Lower leg skin (tissue), 4 donors: ENCODE measurements at places on chromosomes 2 and 18. TPM values are rescaled to one million over a fixed set of nuclear protein-coding genes. Genes with fewer than 3 reads are reported as not detected.
A peak's percentile ranks its signal among the peaks of the same experiment; 100 is the strongest.

GRCh38 chr2:134333646-134334189 lies 79.8 kb downstream of the MGAT5 start:
- no peak for DNase-seq

GRCh38 chr2:32135409-32135808 lies 30.3 kb upstream of the SLC30A6 start:
- no peak for DNase-seq

DNA sequence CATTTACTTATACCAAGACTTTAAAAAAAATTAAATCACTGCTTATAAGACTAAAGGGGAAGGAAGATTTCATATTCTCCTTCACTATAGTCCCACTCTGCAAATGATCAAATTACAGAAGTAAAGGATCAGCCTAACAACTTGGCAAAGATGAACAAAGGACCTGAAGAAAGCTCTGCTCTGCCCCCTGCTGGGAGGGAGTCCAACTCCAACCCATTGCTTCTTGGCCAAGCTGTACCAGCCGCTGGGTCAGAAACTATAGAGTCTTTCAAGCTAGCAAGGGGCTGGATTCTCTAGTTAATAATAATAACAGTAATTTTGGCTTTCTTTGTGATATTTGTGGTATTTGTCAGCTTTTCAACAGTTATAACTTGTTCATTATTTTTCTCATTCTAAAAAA lies 927.0 kb upstream of the CRIM1 start:
- no peak for DNase-seq

GRCh38 chr2:46000660-46001059 lies 296.5 kb upstream of the EPAS1 start:
- DNase-seq = no peak

- no peak for DNase-seq
Observed at GRCh38 chr2:127581050-127581345, 45.5 kb downstream of the MYO7B start.

- no peak for DNase-seq
Observed at GRCh38 chr2:214533541-214533940, 122.7 kb downstream of the VWC2L start.

DNA sequence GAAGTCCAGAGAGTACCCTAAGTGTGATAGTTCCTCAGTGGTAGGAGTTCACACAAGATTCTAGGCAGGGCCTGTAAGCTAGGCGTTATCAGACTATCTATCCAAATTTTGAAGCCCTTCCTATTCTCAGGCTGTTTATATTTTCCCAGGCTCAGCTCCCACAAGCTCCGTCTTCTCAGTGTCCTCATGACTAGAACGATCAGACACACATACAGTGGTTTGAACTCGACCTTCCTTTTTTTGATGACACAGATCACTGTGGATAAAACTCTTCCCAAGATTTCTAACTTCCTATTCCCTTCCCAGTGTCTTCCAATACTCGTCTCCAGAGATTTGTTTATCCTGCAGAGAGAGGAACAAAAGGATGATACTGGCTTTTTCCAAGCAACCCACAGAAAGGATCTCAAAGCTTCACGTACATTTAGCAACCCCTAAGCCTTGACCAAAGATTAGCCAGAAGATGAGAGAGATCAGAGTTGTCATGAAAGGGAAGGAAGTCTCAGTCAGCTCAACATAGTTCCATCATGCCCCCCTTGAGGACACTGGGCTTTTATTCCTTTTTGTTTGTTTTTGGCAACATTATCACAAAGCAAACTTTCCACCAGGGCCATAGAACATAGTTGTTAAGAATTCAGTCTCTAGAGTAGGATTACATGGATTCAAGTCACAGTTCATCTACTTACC lies 42.3 kb upstream of the DOK6 start:
- DNase-seq = no peak

SCN2A gene
- not detected for total RNA-seq

MFSD2B gene
- total RNA-seq = not detected

GRHL1 gene
- 104 TPM for total RNA-seq

DNA sequence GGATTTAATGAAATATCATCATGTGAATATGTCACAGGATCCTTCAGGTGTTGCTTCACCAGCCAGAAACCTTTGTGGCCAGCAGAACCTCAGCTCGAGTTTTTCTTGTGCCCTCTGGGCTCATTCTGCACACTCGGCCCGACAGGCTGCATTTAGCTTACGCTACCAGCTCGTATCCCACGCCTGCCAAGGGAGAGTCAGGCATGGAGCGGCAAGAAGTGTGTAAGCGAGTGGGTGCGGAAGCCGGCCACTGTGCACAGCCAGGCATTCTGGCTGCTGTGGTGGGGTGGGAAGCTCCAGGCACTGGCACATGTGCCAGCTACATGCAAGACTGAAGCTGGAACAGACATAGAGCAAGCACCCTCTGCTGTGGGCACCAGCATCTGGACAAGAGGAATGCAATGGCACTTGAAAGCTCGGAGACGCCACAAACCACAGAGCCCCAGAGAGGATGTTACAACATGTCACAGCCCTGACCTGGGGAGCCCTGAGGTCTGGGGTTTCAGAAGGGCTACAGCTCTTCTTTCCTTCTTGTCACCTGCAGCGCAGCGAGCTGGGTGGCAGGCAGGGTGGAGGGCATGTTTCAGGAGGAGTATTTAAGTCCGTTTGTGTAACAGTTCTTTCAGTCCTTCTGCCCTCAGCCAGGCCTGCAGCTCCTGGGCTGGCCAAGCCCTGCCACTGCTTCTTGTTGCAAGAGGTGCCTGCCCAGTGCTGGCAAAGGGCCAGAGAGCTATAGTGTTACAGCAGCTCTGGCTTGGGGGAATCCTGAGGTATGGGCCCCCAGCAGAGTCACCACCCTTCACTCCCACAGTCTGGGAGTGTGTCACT lies 257.3 kb upstream of the HNMT start:
- DNase-seq = no peak

GRCh38 chr2:240023792-240024191 lies 1.4 kb downstream of the NDUFA10 start:
- DNase-seq = no peak

KIAA2012 gene
- total RNA-seq = not detected

DNA sequence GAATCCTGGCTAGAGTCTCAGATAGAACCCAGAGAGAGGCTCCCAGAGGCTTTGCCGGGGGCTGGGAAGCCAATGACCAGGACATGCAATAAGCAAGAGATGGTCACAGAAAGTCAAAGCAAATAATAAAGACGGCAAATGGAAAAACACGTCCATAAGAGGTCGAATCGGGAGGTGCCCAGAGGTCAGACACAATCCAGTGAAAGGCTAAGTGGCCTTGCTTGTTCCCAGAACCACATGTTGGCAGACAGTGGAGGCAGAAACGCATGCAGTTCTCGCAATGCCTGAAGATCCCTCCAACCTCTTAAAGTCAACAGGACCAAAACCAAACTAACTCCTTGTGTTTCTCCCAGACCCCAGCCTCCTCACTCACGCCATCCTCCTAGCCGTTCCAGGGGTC lies 3.0 kb downstream of the CYB5A start:
- DNase-seq = no peak

- no peak for DNase-seq
Observed at GRCh38 chr18:49380801-49381200, 79.6 kb downstream of the DYM start.

DNA sequence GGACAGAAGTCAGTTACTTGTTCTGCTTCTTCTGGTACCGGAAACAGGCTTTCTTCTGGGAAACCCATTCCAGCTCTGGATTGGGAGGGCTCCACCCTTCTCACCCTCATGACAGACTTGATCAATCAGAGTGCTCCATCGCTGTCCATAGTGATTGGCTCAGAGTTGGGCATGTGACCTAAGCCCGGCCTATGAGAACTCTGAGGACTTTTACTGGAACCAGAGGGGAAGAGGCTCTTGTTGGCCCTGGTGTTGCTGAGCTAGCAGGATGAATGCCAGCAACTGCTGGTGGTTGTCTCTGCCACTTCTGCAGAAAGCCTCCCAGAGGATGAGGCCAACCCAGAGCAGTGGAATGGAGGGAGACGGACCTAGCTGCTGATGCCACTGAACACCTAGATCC lies 33.3 kb downstream of the TMEM37 start:
- peak; percentile 46 for DNase-seq

DNA sequence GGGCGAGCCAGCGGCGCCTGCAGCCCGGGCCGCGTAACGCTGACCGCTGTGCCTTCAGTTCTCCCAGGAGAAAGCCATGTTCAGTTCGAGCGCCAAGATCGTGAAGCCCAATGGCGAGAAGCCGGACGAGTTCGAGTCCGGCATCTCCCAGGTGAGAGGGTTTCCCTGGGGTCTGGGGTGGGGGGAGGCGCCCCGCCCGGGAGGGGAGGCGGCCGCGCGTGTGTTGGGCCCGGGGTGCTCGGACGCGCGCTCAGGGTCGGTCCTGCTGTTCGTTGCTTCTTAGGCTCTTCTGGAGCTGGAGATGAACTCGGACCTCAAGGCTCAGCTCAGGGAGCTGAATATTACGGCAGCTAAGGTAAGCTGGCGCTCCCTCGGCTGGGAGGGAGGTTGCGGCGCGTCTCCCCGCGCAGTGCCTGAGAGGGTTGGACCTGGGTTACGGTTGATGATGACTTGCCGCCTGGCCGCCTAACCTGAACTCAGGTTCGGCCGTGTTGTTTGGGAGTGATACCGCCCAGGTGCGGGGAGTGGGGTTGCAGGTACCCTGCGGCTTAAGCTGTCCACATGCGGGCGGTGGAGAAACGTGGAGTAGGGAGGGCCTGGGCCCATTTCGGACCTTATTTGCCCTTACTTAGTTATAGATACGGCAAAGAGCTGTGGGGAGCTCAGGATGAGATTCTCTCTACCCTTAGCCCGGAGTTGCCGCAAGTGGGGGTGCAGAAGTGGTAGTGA lies 638 bp downstream of the RPS7 start:
- DNase-seq = no peak

SP5 gene
- total RNA-seq = 1.8 TPM

DNA sequence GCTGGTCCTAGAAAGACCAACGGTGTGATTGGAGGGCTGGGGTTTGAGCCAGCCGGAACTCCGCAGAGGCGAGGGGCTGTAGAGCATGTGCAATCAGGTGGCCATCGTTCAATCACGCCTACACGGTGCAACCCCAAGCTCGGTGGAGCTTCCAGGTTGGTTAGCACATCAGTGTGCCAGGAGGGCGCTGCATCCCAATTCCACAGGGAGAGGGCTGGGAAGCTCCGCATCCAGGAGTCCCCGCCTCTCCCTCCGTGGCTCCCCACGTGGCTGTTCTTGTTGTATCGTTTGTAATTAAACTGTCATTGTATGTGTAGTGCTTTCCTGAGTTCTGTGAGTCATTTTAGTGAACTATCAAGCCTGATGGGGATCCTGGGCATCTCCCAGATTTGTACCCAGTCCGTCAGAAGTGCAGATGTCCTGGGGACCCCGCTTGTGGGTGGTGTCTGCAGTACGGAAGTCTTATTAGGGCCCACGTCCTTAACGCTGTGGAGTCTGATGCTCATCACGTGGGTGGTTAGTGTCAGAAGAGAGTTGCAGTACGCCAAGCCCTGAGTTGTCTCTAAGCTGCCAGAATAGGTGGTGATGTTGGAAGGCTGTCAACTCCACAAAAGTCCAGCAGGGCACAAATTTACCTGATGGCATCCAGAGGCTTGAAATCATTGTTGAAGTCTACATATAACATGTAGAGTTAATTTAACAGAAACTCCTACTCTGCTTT lies 20.6 kb upstream of the AMMECR1L start:
- DNase-seq = no peak

DNA sequence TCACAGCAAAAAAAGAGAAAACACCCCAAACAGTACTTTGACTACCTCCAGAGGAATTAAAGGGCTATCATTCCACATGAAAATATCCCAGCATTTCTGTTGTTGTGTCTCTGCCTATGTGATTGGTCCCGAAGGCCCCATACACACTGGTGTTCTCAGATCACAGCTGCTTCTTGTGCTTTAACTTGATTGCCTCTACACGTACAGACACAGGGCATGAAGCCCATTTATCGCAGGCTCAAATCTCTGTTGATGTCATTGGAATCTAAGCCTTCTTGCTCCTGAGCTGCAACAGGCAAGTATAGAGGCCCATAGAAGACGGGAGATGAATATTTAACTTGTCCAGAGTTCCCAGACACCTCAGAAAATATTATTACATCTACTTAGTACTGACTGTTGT lies 405.2 kb downstream of the NCKAP5 start:
- no peak for DNase-seq

REEP1 gene
- 0.04 TPM for total RNA-seq

GRCh38 chr2:203842373-203842772 lies 25.2 kb upstream of the CTLA4 start:
- no peak for DNase-seq

BIN1 gene
- 18.2 TPM for total RNA-seq

LIMS4 gene
- 0.26 TPM for total RNA-seq
